ENCODE measurements at places on chromosomes 11 and 22.

GRCh38 chr22:40094485-40094884 lies 83.2 kb upstream of the TNRC6B start:
- no peak for DNase-seq

GRCh38 chr11:112361396-112361795 lies 100.7 kb upstream of the PLET1 start:
- no peak for DNase-seq

DNA sequence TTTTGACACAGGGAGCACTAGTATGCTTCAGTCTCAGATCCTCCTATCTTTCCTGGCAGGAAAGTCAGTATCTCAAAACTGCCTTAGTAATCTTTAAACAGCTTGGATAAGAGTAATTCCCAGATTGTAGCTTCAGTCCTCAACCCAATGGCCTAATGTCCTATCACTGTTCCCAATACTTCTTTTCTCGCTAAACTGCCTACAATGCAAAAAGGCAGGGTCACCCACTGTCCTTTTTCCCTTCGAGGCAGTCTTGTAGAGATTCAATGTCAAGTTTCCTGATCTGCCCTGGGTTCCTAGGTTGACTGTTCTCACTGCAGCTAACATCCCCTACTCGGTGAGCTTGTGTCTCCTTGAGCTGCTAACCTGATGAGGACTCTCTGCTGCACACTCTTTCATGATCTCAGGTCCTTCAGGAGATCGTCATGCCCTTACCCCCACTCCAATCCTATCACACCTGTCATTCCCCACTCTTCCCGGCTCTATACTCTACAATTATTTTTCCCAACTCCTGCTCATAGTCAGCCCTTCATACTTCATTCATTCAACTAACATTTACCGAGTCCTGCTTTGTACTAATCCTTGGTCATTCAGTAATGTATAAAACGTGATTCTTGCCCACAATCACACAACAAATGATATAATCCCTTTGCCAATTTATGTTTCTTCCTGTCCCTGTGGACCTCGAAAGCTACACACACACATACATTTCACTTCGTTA lies 904 bp downstream of the C2CD3 start:
- no peak for DNase-seq

DNA sequence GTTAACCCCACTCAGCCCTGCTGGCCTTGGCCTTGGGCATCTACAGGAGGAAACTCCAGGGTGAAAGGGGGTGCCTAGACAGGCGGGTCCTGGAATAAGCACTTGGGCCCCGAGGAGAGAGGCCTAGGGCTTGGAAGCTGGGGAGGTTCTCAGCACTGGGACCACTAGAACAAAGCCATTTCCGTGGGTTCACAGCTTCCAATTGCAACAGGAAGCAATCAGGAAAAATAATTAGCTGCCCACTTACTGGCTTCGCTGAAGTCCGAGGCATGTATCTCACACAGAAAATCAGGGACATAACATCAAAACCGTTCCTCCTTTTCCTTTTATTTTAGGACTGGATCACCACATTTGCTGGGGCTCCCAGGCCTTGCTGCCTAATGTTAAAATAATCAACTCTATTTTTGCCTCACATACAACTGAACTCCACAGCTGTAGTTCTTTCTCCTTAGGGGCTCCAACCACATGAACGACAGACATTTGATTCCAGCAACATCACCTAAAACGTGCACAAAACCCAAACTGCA lies 161.1 kb upstream of the GRK3 start:
- DNase-seq, result no peak

- DNase-seq, result no peak
Measured at GRCh38 chr22:32622004-32622743, 147.6 kb downstream of the FBXO7 start.

- peak; percentile 39 for DNase-seq
Measured at GRCh38 chr11:60831501-60832079, 10.3 kb upstream of the CCDC86 start.

DNA sequence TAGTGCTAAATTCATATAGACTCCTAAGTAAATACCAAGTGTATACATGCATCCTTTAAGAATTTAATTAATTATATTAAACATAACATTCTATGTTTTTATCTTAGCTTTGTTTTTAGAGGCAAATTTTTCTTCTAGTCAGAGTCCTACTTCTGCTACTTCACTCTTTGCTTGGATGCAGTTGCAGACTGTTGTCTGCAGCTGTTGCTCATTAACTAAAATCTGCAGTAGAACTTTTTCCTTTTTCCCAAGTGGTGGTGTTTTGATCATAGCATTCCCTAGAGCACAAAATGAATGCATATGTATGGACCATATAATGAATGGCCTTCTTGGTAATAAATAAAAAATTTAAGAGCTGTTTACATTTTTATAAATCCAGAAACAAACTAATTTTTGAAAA lies 198.3 kb downstream of the CASP12 start:
- no peak for DNase-seq

DNA sequence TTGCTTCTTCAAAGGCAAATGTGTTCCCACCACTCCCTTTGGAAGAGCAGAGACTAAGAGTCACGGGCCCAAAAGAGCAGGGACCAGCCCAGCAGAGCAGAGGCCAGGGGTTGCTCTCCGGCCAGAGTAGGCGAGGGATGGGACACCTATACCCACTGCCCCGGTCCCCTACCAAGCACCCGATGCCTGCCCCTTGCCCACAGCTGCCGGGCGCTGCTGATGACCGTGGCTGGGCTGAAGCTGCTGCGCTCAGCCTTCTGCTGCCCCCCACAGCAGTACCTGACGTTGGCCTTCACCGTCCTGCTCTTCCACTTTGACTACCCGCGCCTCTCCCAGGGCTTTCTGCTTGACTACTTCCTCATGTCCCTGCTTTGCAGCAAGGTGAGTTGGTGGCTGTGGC lies 10.7 kb upstream of the SIPA1 start:
- no peak for DNase-seq

GRCh38 chr11:101584655-101585054 lies 848 bp upstream of the TRPC6 start:
- DNase-seq, result no peak

DNA sequence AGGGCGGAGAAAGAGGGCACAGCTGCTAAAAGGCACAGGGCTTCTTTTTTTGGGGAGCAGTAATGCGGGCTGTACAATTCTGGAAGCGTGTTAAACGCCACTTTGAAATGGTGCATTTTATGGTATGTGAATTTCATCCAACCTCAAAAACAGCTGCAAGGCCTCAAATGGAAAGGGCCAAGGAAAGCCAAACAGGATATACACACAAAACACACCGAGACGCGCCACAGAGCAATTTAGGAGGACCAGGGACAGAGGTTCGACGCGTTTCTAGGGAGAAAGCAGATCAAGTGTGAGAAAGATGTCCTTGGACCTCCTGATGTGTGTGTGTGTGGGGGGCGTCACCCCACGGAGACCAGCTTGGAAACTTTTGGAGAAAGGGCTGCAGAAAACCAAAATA lies 31.1 kb downstream of the TSPAN4 start:
- no peak for DNase-seq

DNA sequence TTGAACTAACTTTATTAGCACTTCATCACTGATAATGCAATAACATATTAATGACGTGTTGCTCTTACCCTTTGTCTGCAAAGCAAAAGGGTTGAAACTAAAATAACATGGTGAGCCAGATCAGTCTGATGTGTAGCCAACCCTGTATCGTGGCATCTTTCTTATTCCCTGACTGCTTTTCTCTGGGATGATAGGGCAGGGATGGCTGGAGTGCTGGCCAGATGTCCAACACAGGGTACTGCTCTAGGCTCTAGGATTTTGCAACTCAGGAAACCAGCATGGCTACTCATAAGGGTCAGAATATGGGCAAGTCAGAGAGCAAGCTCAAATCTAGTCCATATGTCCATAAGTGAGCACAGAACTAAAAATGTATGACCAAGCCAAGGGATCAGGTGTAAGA lies 129.1 kb downstream of the SLC17A6 start:
- no peak for DNase-seq

Data from HT1080 (cell line).